NCI-H345 (cell line): ENCODE measurements at places on chromosomes 16 and 17.
A peak's percentile ranks its signal among the peaks of the same experiment; 100 is the strongest.

GRCh38 chr16:839643-840408, 39.3 kb upstream of the GNG13 start:
- DNase-seq: peak; percentile 28

- DNase-seq: no peak
Observed at GRCh38 chr17:73170324-73170723, 5.5 kb downstream of the SSTR2 start.

GRCh38 chr16:59146140-59146539, 412.0 kb upstream of the GOT2 start:
- no peak for DNase-seq

DNA sequence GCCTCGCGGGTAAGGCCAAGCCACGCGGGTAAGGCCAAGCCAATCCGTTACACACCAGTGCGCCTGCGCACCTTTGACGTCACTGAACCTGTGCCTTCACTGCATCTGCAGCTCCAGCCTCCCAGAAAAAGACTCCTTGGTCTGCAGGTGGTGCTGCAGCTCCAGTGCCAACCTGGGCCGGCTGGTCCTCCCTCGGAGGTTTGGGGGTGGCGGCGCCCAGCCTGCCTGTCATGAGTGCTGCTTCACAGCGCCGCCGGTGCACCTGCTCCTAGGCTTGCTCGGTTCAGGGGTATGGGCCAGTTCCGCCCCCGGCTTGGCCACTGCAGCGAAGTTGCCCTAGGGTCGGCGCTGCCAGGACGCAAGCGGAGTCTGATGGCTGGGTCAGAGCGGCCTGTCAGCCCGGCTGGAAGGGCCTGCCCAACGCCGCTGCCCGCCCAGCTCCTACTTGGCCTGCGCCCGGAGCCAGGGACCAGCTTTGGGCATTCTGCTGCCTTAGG, 146.6 kb downstream of the USP22 start:
- no peak for DNase-seq

DNA sequence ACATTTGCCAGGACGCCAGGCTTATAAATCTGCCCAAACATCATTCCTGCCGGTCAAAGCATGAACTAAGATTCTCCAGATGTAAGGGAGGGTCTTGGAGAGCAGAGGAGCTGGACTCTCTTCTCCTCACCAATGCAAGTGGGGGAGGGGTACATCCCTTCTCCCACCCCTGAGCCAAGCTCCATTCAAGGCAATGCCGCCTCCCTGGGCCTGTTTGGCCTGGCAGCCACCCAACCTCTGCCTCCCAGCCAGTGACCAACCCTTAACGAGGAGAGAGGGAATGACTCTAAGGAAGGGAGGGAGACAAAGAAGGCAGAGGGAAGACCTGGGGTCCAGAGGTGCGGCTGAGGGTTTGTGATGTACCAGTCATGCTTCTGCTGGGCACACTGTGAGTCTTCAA, 13.8 kb downstream of the C17orf50 start:
- DNase-seq: no peak

- DNase-seq: no peak
Observed at GRCh38 chr16:86195863-86196630, 297.1 kb downstream of the IRF8 start.

- peak; percentile 61 for DNase-seq
Observed at GRCh38 chr16:85615014-85615851, 2.1 kb downstream of the GSE1 start.
